ENCODE measurements at places on chromosomes 5 and 9.

GRCh38 chr5:68172314-68172713, 43.2 kb upstream of the PIK3R1 start:
- DNase-seq, result no peak

GRCh38 chr5:32251871-32252458, 60.8 kb downstream of the MTMR12 start:
- DNase-seq, result no peak

- DNase-seq, result no peak
Observed at GRCh38 chr9:16217943-16218701, 652.3 kb downstream of the BNC2 start.

GRCh38 chr9:75109210-75109839, 21.0 kb downstream of the OSTF1 start:
- no peak for DNase-seq

- DNase-seq, result no peak
Observed at GRCh38 chr9:2479056-2479565, 142.5 kb upstream of the VLDLR start.

DNA sequence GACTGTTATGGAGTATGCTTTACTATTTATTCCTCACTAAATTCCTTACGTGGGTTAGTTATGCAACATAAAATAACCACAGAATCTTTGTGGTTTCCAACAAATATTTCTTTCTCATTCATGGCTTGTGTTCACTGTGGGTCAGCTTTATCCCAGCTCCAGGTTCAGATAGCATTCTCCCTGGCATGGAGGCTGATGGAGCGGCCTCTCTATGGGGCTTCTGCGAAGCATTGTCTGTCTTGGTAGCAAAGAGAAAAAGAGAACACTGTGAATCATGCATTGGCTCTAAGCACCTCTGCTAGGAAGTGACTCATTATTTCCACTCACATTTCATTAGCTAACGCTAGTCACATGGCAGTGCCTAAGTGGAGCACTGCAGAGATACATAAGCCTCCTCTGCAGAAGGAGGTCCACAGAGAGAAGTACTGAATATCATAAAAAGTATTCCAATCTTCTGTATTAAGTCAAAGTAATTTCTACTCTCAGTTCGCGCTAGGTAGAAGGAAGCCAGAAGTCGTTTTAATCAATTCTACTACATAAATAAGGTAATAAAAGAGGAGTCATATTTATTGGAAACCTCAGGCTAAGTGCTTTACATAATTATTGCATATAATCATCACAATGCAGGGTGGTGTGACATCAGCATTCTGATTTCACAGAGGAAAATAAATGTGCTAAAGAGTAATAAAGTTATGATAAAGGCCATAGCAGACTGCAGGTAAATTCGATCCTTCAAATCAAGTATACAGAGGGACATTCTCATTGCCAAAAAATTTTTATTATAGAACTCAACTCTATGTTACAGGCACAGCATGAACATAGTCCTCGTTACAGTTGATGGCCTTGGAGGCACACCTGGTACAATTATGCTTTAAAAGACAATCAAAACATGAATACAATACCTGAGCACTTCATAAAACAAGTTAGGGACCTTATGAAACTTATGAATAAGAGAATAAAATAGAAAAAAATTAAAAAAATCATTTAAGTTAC, 531.1 kb downstream of the CETN3 start:
- no peak for DNase-seq

DNA sequence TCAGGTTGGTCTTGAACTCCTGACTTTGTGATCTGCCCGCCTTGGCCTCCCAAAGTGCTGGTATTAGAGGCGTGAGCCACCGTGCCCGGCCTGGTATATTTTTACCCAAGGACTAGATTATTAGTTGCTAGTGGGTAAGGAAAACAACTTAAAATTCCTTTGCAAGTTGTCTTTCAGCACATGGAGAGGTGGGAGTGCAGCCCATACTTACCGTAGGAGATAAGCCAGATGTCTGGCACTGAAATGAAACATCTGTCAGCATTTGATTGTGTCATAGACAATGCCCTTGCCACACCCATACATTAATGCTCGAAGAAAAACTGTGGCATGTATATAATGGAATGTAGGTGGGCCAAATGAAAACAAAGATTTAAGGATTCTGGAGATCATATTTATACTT, 36.6 kb upstream of the ANKH start:
- no peak for DNase-seq

DNA sequence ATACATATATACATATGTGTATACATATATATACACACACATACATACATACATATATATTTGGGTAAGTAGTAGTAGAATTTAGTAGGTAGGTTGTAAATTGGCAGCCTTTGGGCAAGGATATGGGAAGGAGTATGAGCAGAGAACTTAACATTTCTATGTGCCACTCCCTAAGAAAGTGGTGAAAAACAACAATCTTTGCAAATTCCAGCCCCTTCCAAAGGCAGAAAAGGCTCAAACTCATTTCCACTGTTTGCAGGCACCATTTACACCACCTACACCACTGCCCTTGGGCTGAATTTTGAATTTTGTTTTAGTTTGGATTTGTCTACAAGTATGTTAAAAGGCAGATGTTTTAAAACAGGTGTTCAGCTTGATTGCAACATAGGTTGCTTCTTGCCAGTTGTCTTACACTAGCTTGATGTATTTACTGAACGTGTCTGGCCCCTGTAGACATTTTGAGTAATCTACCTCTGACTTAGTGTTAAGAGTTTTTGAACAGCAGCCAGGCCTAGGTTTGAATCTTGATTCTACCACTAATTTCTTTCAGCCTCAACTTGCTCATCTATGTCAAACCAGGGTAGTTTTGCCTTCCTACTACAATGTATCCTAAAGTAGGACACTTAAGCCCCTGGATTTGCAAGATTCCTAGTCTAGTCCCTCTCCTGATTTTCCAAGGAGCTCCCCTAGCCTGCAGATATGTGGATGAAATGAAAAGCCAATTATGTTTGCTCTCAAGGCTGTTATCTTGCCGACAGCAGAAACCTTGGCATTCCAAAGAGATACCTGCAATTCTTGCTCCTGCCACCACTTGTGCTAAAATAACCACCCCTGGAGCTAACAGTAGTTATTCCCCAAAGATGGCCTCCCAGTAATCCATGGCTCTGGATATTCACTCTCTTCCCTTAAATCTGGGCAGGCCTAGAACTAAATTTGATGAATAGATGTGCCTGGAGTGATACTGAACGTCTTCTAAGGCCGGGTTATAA, 156.2 kb upstream of the SLC44A1 start:
- no peak for DNase-seq

- no peak for DNase-seq
Observed at GRCh38 chr5:140273401-140273877, 29.5 kb downstream of the PFDN1 start.

GRCh38 chr9:37961351-37961750, 57.4 kb upstream of the SLC25A51 start:
- no peak for DNase-seq

GRCh38 chr9:132773764-132774339, 103.6 kb downstream of the GTF3C4 start:
- no peak for DNase-seq

DNA sequence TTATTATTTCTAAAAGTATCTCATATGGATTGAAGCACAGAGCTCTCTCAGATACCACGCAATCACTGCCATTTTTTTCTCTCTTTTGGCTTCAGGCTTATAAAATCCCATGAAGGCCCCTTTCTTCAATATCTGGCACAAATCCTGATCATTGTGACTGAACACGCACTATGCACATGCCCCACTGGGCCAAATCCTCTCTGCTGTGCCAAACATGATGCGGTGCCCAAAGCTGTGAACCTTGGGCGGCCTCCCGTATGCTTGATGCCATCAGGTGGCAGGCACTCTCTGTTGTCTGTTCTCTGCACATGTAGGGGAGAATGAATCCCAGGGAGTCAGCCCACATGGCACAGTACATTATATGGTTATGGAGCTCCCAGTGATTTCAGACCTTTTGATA, 375.0 kb upstream of the RGMB start:
- no peak for DNase-seq

- peak; percentile 10 for DNase-seq
Observed at GRCh38 chr5:90338712-90339372, 70.7 kb downstream of the CETN3 start.

GRCh38 chr9:104027295-104027694, 66.8 kb upstream of the SMC2 start:
- DNase-seq, result no peak

DNA sequence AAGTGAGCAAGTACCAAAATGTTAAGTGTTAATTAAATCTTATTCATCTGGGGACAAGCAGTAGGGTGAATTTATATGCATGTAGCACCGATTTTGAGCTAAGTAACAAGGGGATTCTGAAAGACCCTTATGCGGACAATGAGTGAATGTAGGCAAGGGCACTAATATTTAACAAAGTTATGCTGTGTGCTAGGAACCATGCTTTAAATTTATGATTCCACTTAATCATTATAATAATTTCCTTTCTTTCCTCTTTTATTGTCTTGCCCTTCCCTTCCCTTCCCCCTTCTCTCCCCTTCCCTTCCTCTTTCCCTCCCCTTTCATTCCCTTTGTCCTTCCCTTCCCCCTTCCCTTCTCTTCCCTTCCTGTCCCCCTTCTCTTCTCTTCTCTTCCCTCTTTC, 25.7 kb upstream of the TNC start:
- DNase-seq, result no peak

DNA sequence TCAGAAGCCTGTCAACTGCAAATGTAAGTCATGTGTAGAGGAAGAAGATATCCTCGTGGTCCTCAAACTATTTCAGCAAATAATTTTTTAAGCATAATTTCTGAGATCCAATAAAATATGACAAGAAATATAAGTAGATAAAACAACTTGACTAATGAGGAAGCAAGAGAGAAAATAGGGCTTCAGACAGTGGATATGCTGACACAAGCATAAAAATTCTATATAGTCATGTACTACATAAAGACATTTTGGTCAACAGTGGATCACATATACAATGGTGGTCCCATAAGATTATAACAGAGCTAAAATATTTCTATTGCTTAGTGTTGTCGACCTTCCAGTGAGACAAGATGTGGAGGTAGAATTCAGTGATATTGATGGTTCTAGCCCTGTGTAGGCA, 42.2 kb upstream of the IZUMO3 start:
- DNase-seq, result no peak

- no peak for DNase-seq
Observed at GRCh38 chr5:74382987-74383593, 257.4 kb downstream of the ENC1 start.

- no peak for DNase-seq
Observed at GRCh38 chr9:127053057-127053821, 69.2 kb downstream of the ANGPTL2 start.

GRCh38 chr5:96790961-96791504, 16.7 kb downstream of the ERAP1 start:
- DNase-seq, result no peak

DNA sequence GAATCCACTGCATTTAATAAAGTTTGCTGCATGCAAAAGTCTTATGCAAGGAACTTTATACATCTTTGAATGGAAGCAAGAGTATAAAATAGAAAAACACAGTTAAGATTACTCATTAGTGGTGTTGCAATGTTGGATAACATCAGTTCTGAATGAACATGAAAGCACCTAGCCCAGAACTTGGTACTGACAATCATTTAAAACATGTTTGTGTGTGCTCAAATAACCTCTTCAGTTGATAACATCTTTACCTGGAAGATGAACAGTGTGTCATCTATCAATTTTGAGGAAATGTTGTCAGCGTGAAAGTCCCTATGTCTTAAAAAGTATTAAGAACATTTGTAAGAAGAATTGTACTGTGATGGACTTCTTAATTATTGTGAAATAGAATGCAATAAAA, 370.4 kb upstream of the GRAMD2B start:
- no peak for DNase-seq

GRCh38 chr5:133244242-133244641, 192.4 kb downstream of the HSPA4 start:
- peak; percentile 38 for DNase-seq

DNA sequence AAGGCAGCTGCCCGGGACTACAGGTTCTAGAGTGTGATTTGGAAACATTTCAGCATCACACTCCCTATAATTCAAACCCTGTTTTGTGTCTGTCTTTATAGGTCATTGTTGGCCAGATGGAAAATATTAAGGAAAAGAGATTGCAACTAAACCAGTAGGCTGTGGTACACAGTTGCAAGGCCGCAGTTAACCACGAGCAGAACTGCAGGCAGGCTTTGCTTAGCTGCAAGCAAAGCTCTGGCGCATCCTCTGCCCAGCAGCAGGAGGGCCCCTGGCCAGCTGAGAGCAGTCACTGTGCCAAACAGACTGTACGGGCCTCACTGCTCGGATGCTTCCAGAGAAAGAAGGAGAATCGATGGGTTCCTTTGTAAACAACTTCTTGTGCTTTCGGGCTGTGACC, 204.5 kb downstream of the DENND1A start:
- DNase-seq, result no peak

DNA sequence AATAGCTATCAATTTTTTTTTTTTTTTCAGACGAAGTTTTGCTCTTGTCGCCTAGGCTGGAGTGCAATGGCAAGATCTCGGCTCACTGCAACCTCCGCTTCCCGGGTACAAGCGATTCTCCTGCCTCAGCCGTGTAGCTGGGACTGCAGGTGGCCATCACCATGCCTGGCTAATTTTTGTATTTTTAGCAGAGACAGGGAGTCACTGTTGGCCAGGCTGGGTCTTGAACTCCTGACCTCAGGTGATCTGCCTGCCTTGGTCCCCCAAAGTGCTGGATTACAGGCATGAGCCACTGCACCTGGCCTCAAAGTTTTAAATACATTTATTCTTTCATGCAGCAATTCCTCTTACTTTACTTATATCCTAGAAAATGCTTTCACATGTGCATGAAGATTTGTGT, 17.6 kb downstream of the TRIM14 start:
- DNase-seq, result no peak

GRCh38 chr5:32193591-32193990, 19.5 kb upstream of the GOLPH3 start:
- DNase-seq, result no peak

DNA sequence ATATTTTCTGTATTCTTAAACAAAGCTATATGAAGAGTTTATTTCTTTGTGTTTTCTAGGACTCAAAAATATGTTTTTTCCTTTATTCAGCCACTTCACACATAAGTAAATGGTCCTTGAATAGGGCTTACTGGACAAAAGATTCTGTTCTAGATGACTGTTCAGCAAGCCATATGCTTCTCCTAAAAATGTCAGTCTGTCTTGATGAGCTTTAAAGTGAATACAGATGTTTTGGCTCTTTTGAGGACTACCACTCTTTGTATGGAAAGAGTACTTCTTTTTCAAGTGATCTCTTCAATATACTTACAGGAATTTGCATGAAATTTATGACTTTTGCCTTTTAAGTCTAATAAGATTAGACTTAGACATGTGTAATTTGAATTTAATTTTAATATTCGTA, 8.4 kb downstream of the NDUFS4 start:
- DNase-seq, result no peak

DNA sequence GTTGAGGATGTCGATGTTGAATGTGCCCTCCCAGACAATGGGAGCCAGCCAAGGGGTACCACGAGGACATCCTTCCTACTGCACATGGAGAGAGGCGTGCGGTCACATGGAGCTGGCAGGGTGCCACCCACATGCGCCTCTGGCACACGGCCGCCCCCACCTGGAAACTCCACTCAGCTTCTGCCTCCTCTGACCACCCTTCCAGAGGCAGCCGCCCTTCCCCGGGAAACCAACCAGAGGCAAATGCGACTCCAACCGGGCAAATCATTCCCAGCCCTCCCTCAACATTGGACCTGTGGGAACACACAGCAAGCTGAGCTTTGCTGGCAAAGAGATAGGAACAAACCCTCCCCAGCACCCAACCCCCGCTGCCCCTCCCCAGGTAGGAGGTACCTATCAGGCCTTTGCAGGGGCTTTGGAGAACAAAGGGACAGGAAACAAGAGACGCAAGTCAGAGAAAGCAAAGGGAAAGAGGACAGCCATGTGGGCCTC, 17.5 kb downstream of the ABO start:
- no peak for DNase-seq

Measured in GM12864 (cell line).